Stimulated activated CD4-positive, alpha-beta T cell treated with anti-CD3 and anti-CD28 coated beads, Interleukin-1b, Interleukin-23, amount 100 ng/mL, for 4 hours (primary cell): ENCODE measurements at places on chromosomes 5 and 9.

GRCh38 chr5:119896826-119897536 lies 267.6 kb downstream of the FAM170A start:
- no peak for DNase-seq

- no peak for DNase-seq
Measured at GRCh38 chr9:4334410-4334813, 34.5 kb upstream of the GLIS3 start.

DNA sequence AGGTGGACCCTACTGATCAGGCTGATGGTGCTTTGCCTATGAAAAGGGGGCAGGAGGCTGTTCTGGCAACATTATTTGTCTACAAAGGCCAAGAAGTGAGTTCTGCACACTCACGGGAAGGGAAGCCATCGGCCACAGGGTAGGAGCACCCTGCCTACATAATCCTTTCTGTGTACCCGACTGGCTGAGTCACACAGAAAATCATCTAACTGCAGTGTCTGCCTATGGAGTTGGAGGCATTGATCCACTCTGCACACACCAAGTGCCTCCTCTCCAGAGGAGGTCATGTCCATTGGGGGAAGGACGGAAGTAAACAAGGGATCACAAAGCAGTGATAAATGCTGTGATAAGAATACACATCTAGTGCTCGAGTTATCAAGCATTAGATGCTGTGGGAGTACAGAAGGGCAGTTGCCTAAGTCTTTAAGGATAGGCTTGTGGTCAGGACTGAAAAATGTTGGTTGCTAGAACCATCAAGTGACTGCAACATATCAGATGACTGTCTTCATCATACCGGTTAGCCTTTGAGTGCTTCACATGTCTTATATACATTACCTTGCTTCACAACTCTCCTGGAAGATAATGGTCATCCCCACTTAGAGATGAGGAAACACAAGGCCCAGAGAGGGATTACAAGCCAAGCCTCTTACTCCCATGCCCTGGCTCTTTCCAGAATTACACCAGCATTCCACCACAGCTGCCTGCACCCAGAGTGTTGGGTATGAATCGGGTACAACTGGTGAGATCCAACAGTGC lies 1.3 kb upstream of the SLC2A8 start:
- DNase-seq: no peak

DNA sequence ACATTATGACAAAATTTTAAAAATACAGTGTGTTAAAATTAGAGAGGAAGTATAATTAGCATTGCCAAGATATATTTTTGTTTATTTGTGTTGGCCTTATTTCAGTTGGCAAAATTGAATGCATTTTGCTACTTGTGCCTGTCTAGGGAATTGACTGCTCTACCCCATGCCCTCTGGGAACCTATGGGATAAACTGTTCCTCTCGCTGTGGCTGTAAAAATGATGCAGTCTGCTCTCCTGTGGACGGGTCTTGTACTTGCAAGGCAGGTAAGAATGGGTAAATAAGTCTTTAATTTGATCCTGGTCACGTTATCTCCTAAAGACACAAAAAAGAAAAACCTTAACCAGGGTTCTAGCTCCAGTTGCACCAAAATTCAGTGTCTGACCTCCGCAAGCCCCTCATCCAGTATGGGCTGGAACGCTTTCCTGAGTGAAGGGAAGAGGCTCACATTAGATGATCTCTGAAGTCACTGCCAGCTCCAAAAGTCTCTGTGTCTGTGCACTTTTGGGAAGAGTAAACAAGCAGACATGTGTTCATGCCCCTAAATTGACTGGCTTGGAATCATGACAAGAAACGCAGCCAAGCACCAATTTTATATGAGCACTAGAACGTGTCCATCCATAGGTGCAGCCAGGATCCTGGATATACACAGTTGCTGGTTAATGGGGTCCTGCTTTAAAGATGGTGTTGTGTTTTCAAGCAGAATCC lies 98.3 kb upstream of the PRRC1 start:
- DNase-seq: no peak

DNA sequence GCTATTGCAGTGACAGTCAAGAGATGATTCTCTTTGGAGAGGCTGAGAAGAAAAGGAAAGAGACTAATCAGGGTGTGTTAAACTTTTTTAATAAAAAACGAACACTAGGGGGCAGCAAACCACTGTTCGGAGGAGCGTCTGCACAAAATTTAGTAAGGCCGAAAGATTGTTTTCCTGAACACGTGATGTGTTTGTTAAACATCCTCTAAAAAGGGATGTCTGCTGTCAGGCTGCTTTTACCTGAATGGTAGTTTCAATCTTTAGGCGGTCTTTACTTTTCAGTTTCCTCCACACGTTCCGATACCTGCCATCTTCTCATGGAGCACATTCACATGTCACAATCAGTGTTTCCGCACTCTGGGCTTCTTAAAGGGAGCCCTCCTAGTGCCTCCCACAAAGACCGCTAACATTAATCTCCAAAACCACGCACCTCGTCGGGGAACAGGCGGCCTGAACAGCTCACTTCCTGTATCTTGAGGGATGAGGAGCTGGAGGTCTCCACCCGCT lies 125.2 kb downstream of the GPBP1 start:
- DNase-seq: peak; percentile 48
